ENCODE measurements at places on chromosomes 2 and 18.

DNA sequence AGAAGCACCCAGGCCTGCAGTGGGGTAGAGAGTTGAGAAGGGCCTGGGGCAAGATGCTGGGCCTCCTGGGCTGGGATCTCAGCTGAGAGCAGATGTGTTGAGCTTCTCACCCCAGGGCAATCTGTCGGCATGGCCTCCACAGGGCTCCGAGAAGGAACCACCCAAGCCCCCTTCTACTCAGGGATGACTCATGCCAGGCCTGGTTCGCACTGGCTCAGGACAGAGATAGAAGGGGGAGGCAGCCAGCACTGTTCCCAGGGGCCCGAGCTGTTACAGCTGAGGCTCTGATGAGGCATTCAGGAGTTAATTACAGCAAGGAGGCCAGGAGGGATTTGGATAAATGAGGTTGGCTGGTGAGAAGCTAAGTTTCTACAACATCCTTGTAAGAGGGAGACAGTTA, 62.5 kb downstream of the CENPO start:
- DNase-seq = peak; percentile 87

DNA sequence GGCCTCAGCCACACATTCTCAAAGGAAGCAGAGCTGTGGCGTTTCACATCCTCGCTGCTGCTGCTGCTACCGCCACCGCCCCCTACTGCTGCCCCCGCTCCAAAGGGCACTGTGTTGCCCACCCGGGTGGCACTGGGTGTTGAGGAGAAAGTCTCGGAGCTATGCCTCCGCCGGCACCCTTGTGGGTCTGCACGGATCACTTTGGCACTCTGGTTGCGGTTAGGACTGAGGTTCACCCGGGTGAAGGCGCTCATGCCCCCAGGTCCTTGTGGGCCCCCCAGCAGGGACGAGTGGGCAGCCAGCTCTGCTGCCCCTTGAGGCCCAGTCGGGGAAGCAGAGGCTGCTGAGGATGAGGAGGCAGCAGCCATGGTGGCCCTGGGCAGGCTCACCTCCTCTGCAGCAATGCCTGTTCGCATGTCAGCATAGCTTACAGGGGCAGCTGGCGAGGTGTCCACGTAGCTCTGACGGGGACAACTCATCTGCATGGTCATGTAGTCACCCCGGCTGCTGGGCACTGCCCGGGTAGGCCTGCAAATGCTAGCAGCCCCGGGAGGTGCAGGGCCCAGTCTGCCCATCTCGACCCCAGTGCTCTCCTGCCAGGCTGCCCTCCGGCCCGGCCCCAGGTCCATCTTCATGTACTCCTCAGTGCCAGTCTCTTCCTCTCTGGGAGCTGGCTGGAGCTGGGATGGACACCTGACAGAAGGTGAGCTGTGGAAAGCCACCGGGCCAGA, 4.2 kb downstream of the IRS1 start:
- DNase-seq = peak; percentile 61

DNA sequence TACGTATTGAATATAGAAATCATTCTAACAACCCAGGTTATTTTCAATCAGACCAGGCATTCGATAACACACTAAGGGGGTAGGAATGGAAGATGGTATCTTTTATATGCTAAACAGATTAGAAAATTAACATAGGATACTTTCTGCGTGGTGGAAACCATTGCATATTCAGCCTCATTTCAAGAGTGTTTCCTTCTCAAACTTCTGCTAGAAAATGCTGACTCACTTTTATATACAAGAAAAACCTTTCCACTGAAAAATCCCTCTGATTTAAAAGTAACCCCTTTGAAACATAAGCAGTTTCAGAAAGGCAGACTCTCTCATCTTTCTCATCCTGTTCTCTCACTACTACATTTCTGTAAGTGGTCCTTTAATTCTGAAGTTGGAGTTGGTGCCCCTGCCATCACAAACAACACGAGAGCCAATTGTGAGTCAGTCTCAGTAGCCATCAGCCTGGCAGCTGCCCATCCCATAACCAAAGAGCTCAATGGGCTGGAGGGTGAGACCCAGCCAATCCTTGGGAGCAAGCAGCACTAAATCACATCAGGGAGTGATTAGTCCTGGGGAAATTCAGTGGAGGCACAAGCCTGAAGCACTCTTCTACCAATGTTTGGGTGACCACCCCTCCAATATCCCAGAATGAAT, 343.1 kb downstream of the CELF4 start:
- no peak for DNase-seq

DNA sequence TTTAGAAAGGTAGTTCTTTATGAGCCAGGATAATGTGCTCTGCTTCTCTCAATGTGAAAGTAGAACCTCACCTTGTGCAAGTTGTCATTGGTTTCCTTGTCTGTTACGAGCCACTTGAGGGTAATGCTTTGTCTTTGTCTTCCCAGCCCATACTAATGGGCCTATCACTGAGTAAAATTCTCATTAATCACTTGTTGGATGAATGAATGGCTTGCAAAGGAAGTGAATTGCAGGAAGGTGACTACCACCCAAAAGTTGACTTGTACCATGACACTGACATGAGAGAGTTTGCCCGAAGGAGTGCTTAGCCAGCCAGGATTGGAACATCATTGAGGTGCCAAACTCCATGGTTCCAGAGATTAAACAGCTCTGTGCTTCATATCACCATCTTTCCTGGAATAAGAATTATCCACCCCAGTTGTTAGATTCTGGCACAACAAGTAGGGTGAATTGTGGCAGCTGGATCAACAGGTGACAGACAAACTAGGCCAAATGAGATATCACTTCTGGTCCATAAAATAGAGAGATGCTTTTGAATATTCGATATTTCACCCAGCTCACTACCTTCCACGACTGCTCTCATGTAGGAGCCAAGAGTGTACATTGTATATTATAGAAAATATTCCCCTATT, 20.5 kb upstream of the CD28 start:
- no peak for DNase-seq

DNA sequence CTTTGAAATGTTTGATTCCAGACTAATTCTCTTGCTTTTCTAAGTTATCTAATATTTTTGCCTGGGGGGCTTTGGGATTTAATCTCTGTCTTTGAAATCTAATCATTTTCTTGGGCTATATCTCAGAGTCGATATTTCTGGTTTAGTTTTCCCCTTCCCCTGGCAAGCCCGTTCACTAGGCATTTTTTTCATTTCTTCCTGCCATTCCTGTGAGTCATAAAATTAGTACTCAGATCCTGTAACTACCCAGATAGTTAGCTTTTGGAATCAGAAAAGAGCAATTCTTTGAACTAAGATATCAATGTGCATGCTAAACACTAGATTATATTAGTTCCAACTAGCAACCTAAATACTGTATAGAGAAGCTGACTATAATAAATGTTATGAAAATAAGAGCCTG, 29.4 kb upstream of the RNF149 start:
- peak; percentile 57 for DNase-seq
